ENCODE measurements at places on chromosomes 5 and 9.

DNA sequence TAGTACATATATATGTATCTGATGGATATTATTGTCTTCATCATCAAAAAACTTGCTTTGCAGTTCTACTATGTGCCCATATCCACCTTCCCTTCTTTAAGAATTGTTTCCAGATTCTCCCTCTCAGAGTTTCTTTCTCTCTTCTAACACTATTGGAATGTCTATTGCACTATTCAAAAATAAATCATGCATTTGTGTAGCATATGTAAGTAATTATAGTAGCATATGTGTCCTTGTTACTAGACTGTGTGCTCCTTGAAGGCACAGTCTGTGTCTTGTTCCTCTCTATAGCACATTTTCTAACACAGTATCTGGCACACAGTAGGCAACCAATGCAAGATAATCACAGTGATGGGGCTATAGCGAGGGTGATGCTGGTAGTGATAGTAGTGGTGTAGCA, 43.4 kb upstream of the TRIM32 start:
- no peak for DNase-seq

GRCh38 chr9:123391946-123392345, 35.9 kb downstream of the CRB2 start:
- DNase-seq: no peak

- DNase-seq: no peak
Measured at GRCh38 chr5:9429691-9430215, 116.1 kb downstream of the SEMA5A start.

- DNase-seq: no peak
Measured at GRCh38 chr9:122268041-122268814, 3.5 kb downstream of the MRRF start.

GRCh38 chr9:21402386-21403251, 6.3 kb upstream of the IFNA8 start:
- no peak for DNase-seq

GRCh38 chr5:131609774-131610173, 25.3 kb downstream of the RAPGEF6 start:
- DNase-seq: no peak

DNA sequence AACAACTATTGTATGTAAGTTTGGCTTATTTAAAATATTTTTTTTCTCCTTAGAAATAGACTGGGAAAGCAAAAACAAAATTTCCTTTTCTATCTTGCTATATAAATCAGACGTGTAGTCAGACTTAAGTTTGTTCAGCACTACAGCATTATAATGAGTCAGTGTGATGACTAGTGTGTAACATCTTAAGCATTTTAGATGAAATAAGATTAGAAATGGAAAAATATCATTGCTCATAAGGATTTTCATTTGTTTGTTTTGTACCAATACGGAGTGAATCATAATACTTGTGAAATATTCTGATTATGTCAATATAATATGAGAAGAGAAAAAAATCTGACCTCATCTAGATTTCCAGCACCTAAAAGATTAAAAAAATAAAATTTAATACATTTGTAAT, 64.7 kb upstream of the RICTOR start:
- no peak for DNase-seq

DNA sequence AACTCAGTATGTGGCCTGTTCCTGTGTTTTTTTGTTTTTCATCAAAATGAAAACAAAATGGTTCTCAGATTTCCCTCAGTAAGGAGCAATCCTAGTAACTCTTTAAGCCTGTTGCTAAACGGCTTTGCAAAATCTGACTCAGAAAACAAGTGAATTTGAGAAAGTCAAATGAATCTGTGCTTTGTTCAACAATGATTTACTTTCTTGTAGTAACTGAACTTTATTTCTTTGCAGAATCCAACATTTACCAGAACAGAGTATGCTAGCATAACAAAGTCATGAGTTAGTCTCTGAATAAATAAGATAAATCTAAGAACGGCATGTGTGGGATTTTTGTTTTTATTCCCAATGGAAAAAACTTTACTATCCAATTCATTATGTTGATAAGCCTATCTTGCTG, 93.8 kb downstream of the OXCT1 start:
- DNase-seq: no peak

DNA sequence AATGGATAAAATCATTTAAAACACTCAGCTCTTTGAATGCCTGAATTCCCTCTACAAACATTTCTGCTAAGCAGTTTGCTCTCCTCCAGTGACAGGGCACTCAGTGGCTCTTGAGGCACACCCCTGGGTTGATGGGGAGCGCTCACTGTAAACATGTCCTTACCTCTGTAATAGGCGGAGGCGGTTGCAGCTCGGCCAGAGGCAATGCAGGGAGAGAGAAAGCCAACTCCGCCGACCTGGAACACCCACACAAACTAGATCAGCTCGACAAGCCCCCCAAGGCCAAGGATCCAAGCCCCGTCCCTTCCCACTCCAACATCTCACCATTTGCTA, 329 bp downstream of the CDC23 start:
- no peak for DNase-seq

DNA sequence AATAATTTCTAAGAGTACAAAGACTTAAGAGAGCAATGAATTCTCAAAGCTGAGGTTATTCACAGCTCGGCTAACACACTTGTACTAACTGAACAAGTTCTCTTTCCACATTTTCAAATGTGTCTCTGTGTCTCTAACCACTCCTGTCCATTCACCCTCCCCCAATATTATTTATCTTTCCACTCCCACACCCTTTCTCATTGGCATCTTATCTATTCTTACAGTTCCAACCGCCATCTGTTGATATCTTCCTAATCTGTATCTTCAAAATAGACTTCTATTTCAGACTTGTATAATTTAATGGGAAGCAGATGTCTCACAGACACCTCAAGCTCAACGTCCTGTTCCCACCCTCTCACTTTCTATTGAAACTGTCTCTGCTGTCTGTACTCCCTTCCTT, 205.9 kb downstream of the ANXA1 start:
- no peak for DNase-seq

DNA sequence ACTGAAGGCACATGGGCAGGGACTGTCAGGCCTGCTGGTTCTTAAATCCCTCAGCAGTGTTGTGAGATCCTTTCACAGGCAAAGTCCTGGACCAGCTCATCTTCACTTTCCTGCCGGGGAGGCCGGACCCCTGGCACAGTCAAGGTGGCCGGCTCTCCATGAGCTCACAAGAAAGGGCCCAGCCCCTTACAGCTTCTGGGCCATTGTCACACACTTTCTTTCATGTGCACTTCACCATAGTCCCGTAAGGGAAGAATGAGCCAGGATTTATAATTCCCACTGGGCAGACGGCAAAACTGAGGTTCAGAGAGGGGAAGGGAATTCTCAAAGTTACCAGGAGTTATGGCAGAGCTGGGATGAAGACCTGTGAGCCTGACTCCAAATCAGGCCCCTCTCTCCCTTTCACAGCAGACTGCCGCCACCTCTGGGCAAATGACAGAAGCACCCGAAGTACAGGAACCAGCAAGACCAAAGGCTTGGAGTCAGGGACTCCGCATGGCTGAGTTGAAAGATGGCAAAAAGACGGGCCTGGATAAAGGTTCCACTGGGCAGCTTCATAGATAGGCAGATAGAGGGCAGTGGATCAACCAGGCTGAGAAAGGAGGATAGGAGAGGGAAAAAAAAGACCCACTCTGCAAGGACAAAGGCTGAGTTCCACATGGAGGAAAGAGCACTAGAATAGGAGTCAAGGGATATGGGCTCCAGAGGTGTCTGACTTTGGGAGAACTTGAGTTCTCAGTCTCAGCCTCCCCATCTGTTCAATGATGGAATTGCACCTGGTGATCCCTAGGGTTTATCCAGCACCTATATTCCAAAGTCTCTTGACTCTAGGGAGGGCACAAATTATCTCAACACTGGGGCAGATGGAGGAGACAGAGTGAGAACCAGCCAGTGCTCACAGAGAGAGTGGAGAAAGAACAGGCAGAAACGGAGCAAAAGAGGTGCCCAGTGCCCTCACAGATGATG, 128.7 kb downstream of the PAX5 start:
- no peak for DNase-seq

- DNase-seq: peak; percentile 64
Measured at GRCh38 chr9:123135430-123135829, 102.0 kb downstream of the GPR21 start.

DNA sequence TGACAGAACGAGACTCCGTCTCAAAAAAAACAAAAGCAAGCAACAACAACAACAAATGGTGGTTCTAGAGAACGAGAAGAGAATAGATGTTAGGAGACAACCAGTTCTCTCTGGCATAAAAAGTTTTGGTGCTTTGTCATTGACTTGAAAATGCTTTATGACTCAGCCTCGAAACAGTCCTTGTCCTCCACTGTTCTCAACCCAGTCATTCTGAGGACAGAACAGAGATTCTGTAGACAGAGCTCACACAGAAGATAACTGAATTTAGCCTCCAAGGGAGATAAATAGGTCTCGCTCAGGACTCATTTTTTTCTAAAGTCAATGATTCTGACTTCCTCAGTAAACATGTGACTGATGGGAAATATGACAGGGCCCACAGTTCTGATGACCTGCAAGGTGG, 76.0 kb upstream of the FSTL4 start:
- DNase-seq: no peak

GRCh38 chr5:109849478-109850088, 159.9 kb downstream of the MAN2A1 start:
- DNase-seq: no peak

DNA sequence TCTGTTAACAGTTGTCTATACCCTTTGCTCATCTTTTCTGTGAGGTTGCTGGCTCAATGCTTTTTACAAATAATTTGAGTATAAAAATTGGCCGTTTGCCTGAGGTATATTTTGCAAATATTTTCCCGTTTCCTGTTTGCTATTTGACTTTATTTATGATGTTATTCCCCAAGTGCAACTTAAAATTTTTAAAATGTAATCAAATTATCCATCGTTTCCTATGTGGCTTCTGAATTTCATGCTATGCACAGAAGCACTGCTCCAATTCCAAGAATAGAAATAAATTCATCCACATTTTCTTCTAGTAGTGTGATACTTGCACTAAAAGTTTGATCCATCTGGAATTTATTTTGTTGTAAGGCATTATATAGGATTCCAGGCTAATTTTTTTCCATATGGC, 123.6 kb downstream of the ZNF608 start:
- DNase-seq: no peak

DNA sequence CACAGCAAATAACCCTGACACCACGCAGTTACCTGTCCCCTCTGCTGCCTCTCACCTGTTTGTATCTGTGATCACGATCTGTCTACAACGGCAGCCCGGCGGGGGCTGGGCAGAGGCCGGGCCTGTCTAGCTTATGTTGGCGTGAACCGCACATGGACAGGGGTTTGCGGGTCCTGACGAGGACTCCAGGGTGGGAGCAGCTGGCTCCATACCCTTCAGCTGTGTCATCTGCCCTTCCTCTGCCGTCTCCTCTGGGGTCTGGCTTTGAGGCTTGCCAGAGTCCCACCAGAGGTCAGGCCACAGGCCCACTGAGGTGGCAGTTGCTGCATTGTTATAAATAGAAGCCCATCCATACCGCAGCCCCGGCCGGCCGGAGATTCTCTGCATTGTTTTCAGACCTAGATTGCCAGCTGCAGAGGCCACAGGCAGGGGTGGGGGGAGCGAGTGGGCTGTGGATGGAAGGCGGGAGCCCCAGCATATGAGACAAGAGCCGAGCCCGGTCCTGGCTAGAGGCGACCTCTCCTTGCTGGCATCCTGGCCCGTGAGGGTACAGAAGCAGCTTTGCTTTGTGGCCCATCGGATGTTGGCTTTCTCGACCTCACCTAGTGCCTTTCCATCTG, 37.8 kb downstream of the FAM78A start:
- no peak for DNase-seq

GRCh38 chr5:38835887-38836286, 9.9 kb upstream of the OSMR start:
- no peak for DNase-seq

DNA sequence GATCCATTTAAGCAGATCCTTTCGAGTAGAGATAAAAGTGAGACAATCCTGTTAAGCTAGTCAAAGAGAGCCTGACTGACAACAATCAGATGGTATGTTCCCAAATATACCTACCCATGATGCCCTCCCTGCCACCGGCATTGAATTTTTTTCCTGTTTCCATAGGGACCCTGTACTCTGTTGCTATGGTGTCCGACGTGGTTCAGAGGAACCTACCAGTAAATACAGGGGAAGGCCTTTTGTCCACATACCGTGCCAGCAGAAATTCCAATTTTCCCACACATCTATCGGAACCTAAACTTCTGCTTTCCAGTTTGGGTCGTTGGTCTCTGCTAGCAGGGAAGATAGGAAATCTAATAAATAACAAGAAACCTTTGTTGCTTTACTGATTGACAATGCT, 64.7 kb downstream of the MEGF10 start:
- DNase-seq: no peak

DNA sequence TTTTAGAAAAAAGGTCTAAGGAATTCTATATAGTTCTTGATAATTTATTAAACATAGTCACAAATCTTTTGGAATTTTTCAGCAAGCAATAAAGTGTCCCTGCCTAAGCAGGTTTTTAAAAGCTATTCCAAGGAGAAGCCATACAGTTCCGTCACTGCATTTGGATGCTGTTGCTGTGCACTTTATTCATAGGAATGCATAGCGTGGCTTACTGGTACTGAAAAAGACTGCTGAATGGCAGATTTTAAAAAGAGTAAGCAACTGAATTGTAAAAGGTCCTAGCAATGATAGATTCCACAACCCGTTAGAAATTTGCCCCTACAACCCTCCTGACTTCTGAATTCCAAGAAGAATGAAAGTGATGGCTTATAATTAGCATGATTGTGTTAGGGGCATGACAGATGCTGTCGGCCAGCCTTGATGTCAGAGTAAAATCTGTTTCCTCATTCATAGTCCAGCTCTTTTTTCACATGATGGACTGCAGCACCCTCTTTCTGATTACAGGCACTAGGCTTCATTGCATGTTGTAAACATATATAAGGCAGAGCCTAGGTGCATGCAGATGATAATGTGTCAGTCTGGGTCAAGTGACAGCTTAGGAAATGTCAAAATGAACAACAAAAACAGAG, 227.0 kb downstream of the PDE4D start:
- no peak for DNase-seq

DNA sequence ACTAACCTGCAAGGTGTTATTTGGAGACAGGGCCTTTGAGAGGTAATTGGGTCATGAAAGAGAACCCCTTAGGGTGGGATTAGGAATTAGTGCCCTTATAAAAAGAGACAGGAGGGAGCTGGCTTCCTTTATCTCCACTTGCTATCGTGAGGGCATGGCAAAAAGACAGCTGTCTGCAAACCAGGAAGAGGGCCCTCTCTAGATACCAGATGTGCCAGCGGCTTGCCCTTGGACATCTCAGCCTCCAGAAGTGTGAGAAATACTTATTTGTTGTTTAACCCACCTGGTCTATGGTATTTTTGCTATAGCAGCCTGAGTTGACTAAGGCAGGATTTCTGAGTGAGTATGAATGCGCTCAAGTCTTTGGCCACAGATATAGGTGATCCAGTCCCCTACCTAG, 978 bp upstream of the RGS14 start:
- DNase-seq: no peak

DNA sequence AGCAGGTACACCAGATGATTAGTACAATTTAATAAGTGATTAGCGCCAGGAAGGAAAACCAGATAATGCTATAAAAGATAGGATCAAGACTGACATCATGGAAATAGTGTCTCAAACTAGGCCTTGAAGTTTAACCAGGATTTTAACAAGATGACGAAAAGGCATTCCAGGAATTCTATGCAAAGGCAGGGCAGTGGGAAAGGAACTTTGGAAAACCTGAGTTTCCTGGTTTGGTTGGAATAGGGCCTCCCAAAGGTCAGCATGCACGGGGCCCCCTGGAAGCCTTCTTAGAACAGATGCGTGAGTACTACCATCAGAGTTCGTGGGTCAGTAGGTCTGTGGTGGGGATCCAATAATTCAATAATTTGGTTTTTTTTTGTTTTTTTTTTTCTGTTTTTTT, 935.2 kb upstream of the DMAC1 start:
- DNase-seq: no peak

- DNase-seq: no peak
Measured at GRCh38 chr9:100206899-100207298, 107.9 kb downstream of the INVS start.
